ENCODE measurements at places on chromosomes 13 and 19.
A peak's percentile ranks its signal among the peaks of the same experiment; 100 is the strongest.

DNA sequence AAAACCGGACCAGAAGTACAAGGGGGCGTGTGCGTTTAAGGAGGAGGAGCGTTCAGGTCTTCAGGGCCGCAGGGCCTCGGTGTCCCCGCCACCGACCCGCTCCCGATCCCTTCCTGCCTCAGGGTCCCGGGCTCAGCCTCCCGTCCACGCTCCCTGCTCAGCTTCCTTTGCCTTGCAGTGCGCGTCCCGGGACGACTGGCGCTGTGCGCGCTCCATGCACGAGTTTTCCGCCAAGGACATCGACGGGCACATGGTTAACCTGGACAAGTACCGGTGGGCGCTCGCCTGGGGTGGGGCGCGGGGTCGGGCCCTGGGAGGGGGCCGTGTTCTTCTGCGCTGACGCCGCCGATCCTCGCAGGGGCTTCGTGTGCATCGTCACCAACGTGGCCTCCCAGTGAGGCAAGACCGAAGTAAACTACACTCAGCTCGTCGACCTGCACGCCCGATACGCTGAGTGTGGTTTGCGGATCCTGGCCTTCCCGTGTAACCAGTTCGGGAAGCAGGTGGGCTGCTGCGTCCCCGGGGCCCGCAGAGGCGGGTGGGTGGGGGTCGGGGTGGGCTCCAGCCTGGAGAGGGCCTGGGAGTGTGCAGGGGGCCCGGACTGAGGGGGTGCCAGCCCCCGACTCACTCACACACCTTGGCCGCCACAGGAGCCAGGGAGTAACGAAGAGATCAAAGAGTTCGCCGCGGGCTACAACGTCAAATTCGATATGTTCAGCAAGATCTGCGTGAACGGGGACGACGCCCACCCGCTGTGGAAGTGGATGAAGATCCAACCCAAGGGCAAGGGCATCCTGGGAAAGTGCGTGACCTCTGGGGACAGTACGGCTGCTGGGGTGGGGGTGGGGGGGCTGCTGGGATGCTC, 1.4 kb downstream of the GPX4 start:
- no peak for DNase-seq

DNA sequence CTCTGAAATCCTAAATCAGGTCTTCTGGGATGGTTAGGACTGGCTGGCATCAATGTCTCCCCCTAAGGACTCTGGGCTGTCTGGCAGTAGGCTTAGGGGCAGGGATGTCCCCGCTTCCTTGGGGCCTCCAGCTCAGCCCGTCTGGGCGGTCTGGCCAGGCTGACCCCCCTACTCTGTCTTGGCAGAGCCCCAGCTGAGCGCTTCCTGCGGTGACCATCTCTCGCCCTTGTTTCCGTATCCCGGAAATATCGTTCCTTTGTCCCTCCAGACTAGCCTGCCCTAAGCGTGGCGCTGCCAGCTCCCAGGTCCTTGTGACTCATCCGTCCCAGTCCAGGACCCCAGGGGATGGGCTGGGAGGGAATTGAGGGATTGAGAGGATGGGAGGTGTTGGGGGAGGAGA, 11.3 kb downstream of the GTPBP3 start:
- DNase-seq = no peak

- DNase-seq = peak; percentile 76
These were observed 3.3 kb downstream of the REX1BD start for GRCh38 chr19:18591735-18592385.

DNA sequence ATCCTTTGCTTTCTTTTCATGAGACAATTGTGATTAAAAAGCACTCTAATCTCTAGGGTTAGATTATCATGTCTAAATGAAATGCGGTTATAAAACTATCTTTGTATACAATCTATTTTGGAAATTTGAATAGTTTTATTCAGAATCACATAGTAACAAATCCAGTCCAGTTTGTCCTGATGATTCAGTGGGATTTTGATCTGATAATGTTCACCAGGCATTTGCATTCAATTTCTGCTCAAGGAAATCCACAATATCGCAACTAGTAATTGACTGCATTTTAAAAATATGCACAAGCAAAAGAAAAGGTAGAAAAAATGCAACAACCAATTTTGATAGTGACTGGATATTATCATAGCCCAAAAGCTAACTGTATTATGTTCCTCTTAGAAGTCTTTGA, 63.8 kb downstream of the ITGBL1 start:
- DNase-seq = no peak

- DNase-seq = no peak
These were observed 210.0 kb downstream of the IRS2 start for GRCh38 chr13:109576331-109576813.

- no peak for DNase-seq
These were observed 11.9 kb downstream of the EPS8L1 start for GRCh38 chr19:55087542-55087901.

GRCh38 chr19:13099073-13099999, 3.3 kb downstream of the LYL1 start:
- no peak for DNase-seq

- DNase-seq = no peak
These were observed 174.2 kb downstream of the RBM26 start for GRCh38 chr13:79231887-79232286.

GRCh38 chr13:112776971-112777370, 87.1 kb downstream of the ATP11A start:
- no peak for DNase-seq

GRCh38 chr13:44363631-44364344, 9.8 kb upstream of the SERP2 start:
- DNase-seq = no peak

- DNase-seq = no peak
These were observed 23.6 kb downstream of the IRS2 start for GRCh38 chr13:109762791-109763190.

DNA sequence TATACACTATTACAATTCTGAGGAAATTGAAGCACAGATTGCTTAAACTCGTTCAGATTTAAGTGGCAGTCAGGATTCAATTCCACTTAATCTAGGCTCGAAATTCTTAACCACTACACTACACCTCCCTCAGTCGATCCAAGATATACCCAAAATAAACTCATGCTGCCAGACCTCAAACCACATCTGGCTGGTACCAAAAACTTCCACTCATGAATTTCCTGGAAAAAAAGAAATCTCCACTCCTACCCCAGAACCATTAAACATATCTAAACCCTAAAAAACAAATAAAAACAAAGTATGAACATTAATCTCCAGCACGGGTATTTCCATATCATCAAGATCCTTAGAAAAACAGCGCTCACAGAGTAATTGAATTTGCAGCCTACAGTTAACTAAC, 1.1 kb downstream of the ZFP30 start:
- no peak for DNase-seq

GRCh38 chr19:23203841-23204344, 46.3 kb downstream of the ZNF724 start:
- DNase-seq = no peak

DNA sequence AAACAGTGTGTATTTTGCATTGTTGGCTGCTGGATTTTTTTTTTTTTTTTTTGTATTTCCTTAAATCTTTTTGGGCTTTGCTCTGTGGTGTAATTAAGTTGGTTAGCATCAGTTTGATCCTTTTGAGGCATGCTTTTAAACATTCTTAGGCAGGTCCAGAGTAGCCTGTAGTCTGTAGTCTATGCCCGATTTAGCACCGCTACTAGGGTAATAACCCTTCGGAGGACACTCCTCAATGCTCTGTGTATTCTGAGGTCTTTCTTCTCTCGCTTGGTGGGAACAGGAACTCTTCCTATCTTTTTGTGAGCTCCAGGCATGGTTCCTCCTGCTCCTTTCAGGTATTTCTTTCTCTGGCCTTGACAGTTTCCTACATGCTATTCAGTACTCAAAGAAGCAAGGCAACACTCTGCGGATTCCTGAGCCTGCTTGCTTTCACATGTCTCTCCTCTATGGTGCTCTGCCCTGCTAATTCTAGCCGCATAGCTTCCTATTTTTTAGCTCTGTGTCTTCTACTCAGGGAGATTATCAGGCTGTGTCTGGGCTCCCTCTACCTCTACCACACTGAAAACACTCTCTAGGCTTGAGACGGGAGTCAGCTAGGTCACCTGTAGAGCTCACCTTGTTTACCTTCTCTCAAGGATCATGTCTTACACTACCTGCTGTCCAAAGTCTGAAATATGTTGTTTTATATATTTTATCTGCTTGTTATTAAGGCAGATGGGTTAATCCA, 195.1 kb downstream of the NDFIP2 start:
- DNase-seq = no peak

GRCh38 chr19:41956621-41957020, 2.5 kb downstream of the RABAC1 start:
- no peak for DNase-seq

DNA sequence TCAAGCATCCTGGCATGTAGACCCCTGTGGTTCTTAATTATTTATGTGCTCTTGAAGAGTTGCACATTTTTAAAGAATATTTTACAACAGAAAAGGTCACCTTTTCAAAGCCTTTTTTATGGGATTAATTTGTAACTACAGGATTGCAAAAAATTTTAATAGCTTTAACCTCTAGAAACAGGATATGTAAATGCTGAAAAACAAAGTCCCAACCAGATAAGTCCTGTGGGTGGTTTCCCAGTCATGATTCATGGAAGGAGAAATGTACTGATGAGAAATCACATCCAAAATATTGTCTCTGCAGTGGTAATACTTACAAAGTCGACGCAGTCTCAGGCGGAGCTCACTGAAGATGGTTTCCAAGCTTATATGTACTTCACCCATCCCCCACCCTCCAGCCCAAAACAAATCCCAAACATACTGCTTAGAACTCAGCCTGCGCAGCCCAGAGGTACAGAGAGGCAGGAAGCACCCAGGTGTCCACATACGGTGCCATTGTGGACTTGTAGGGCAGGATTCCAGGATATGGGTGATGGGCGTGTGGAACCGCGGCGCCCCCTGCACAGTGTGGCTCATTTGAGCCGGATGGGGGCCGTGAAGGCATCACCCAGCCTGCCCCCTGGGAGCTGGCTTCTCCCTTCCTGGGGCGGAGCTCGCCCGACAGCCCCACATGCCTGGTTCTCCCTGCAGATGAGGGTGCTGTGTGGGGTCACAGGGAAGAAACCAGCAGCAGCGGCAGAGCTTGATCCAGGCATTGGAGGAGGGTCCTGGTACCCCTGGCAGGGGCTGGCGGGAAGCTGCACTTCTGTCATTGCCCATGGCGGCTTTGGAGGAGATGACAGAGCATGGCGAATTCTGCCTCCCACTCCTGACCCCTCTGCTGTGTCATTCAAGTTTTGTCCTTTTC, 101.2 kb downstream of the ATP11A start:
- no peak for DNase-seq

GRCh38 chr13:59793107-59793506, 370.6 kb downstream of the DIAPH3 start:
- DNase-seq = no peak

DNA sequence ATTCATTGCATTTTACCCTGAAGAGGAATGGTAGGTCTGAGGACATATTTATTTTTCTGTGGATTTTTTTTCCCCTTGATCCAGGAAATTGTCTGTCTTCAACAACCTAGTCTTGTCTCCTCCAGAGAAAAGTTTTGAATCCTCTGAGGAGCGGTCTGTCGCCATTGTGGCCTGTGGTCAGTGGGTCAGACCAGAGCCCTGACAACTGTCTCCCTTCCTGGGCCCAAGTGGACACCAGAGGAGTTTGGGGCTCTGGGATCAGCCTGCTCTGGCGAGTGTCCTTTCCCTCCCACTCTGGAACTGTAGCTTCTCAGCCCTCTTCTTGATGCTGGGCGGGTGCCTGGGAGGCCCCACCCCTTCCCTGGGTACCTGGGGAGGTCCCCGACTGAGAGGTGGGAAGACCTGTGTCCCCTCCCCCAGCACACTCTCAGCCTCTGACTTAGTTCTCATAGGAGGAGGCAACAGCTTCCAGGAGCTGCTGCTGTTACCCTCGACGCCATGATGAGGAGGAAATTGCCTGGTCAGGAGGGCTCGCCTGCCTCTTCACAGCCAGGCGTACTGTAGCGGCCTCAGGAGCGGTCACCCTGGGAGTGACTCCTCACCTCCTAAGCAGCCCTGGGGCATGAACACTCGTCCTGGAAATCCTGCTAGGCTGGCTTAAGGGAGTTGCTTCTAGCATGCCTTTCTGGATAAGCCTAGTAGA, 110.3 kb downstream of the GGACT start:
- DNase-seq = no peak

DNA sequence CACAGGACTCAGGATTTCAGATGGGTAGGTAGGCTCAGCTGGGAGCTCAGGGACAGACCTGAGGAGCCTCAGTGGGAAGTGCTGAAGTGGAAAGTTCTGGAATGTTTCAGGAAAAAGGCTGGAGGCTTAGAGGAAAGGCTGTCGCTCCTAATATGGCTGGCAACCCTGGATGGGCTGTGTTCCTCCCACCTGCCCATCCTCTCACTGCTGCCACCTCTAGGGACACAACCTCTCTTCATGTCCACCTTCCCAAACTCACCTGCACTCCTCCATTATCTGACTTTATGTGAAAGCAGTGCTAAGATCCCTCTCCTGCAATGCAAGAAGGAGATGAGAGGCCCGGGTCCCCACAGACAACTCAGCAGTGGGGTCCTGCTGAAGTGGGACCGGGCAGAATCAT, 5.8 kb upstream of the CEACAM21 start:
- no peak for DNase-seq

DNA sequence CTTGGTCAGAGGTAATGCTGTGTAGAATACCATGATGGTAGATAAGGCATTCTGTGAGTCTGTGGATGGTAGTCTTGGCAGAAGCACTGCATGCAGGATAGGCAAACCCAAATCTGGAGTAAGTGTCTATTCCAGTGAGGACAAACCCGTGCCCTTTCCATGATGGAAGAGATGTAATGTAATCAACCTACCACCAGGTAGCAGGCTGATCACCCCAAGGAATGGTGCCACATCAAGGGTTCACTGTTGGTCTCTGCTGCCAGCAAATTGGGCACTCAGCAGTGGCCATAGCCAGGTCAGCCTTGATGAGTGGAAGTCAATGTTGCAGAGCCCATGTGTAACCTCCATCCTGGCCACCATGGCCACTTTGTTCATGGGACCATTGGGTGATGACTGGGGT, 155.0 kb downstream of the RAP2A start:
- DNase-seq = no peak

DNA sequence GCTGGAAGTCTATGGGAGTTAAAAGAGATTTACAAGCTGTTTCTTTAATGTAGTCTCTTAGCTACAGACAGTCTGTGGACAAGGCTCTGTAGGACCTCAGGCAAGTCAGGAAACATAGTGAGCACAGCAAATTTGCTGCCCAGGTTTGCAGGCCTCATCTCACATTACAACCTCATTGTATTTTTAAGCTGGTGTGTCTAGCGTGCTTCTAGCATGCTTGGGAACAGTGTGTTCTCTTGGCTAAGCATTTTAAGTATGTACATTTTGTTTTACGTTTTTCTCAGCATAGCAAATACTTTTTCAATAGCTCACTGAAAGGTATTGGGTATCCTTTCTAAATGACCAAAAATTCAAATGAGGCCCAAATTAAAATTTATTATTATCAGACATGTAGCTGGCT, 113.2 kb downstream of the STARD13 start:
- no peak for DNase-seq

DNA sequence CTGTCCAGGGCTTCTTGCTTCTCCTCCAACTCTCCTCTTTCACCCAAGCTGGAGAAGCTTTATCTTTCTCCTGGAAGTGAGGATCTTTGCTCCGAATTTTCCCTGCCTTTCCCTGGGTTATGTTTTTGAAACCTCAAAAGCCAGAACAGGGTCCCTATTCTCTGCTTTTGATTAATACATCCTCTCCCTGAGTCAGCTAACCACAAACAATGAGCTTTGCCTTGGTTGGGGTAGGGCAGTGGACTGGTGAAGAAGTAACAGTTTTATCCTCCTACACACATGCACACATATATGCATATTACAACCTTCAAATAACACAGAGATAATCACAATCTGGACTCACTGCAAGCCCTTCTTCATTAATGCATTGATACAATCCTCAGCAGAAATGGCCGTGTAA, 44.6 kb downstream of the DLEU7 start:
- no peak for DNase-seq

- DNase-seq = no peak
These were observed 180.2 kb downstream of the RGCC start for GRCh38 chr13:41637586-41637985.

- peak; percentile 4 for DNase-seq
These were observed 75.8 kb upstream of the UBAC2 start for GRCh38 chr13:99124794-99125316.
